CMK (cell line): ENCODE measurements at places on chromosomes 7 and 10.

DNA sequence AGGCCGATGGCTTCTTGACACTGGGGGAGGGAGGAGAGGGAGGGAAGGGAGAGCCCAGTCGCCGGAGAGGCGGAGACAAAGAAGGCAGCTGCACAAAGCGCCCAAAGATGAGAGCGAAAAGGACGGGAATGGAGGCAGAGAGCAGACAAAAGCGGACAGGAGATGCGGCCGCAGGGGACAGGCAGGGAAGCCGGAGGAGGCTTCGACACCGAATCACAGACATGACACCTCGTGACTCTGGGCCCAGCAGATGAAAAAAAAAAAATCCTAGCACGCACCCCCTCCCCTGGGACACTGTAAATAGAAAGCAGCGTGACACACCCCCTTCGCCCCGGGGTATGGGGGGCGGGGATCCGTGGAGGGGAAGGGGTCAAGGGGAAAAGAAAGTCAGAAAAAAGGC lies 976 bp downstream of the NAT16 start:
- no peak for DNase-seq

DNA sequence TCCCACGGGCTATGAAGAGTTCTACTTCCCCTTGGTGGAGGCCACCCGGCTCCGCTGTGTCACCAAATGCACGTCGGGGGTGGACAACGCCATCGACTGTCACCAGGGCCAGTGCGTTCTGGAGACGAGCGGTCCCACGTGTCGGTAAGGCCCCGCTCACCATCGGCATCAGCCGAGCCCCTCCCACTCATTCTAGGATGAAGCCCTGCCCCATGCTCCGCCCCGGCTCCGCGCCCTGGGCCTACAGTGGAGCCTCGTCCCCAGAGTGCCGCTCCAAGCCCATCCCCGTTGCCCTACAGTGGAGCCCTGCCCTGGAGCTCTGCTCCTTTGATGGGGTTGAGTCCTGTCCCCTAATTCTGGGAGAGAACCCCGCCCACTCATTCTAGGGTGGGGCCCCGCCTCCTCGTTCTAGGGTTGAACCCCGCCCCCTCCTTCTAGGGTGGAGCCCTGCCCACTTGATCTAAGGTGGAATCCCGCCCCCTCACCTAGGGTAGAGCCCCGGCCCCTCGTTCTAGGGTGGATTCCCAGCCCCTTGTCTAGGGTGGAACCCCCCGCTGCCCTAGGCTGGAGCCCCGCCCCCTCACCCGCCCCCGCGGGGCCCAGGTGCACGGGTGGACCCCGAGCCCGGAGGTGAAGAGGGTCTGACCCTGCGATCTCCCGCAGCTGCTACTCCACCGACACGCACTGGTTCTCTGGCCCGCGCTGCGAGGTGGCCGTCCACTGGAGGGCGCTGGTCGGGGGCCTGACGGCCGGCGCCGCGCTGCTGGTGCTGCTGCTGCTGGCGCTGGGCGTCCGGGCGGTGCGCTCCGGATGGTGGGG lies 3.4 kb upstream of the MUC12 start:
- DNase-seq = peak; percentile 30

GRCh38 chr7:90459888-90460287 lies 9.6 kb upstream of the PTTG1IP2 start:
- no peak for DNase-seq

- DNase-seq = no peak
These were observed 107.5 kb upstream of the ANLN start for GRCh38 chr7:36281945-36282717.

DNA sequence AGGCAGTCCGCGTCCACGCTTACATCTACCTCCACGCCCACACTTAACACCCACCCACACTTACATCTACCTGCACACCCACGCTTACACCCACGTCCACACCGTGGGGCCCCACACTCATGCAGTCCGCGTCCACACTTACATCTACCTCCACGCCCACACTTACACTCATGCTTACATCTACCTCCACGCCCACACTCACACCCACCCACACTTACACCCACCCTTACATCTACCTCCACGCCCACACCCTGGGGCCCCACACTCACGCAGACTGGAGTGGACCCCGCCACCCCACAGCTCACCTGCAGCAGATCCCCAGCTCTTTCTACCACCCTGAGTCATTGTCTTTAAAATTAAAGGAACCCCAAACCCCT lies 32.4 kb upstream of the PWWP2B start:
- no peak for DNase-seq

GRCh38 chr7:30115709-30116297 lies 19.0 kb upstream of the MTURN start:
- DNase-seq = no peak

- DNase-seq = no peak
These were observed at the start of gene ARMC3 for GRCh38 chr10:22927661-22928403. Gene ARMC3 (plus strand): TSS chr10:22928053. CDS start chr10:22931997, 3,944 bp downstream.

DNA sequence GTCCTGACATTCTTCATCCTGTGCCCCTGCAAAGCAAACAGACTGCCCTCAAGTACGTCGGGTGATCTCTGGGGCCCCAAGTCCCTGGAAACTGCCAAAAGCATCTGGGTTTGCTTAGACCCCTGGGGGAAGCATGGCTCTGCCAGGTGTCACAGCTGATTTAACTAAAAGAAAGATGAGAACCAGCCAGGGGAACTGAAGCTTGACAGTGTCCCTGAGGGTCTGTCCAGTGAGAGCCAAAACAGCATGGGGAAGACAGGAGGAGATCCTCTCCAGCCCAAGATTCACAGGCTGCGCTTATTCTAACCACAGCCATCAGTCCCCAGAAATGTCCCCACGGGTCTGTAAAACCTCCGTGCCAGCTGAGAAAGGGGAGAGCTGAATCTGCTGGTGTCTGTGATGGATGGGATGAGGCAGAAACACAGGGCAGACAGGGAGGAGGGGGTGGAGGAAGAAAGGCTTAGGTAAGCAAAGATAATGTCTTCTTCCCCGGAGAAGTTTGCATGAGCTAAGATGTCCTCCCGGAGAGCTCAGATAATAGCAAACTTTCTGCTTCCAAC lies 21.3 kb downstream of the CCDC3 start:
- no peak for DNase-seq

DNA sequence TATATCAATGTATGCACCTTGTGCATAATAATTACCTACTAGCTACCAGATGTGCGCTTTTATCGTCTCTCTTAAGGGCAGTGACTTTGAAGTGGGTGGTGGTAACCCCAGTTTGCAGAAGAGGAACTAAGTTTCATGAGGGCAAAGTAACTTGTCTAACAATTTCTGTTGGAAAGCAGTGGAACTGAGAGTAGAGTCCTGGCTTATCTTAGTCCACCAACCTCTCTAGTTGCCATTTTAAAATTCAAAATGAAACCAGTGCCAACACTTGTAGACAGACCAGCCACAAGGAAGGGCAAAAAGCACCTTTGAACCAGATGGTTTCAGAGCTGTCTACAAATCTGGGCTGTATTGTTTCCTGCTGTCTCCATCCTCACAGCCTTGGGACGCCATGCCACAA lies 32.0 kb upstream of the RBM20 start:
- DNase-seq = no peak

DNA sequence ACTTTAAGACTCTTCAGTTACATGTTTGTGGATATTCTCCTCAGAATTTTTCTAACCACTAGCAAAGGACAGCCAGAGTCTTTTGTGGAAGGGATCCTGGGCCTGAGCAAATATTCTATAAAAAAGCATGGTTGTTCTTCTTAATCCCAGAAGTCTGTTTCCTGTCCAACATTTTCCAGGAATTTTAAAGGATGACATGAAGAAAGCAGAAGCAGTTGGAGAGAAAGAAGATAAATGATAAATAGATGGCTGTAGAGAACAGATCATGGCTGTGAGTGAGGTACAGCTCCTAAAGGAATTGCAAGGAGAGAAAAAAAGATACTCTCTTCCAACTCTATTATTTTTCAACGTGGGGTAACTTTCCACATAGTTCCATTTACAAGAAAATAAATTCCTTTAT lies 91.8 kb upstream of the STEAP4 start:
- no peak for DNase-seq

GRCh38 chr7:70706204-70706603 lies 425.7 kb upstream of the GALNT17 start:
- DNase-seq = no peak

GRCh38 chr7:1033546-1034145 lies 10.7 kb upstream of the GPR146 start:
- no peak for DNase-seq

DNA sequence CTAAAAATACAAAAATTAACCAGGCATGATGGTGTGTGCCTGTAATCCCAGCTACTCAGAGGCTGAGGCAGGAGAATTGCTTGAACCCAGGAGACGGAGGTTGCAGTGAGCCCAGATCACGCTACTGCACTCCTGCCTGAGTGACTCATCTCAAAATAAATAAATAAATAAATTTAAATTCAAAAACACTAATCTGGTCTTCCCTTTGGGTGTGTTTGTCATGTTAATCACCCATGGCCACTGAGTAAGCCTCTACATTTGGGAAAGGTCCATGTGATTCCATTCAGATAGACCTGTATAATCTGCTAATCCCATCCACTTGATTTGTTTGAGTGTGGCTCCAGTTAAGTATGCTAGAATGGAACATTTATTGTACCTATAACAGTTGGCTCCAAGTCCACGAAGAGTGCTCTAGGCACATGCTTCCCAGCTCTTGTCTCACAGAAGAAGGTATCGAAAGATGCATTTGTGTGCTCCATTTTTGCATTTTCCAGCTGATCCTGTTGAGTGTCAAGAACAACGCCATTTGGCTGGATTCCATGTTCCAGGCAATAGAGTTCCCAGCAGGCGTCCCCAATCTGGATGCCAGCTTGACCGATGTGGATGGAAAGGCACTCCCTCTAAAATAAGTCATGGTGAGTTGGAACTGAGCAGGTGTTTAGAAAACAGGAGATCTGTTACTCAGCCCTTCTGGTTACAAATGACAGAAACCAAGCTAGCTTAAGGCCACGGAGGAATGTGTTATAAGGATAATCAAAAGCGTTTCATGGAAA lies 4.0 kb downstream of the TUBAL3 start:
- no peak for DNase-seq

GRCh38 chr7:159218170-159218569 lies 73.5 kb upstream of the VIPR2 start:
- no peak for DNase-seq

DNA sequence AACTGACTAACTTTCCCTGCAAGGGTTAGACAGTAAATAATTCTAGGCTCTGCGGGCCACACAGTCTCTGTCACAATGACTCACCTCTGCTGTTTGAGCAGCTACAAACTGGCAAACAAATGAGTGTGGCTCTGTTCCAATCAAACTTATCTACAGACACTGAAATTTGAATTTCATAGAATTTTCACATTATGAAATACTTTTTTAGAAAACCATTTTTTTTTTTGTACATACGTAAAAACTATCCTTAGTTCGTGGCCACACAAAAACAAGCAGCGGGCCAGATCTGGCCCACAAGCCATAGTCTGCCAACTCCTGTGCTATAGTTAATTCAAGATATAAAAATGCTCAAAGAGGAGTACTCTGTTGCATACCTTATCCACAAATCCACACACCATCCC lies 32.6 kb downstream of the PIP4K2A start:
- DNase-seq = no peak

DNA sequence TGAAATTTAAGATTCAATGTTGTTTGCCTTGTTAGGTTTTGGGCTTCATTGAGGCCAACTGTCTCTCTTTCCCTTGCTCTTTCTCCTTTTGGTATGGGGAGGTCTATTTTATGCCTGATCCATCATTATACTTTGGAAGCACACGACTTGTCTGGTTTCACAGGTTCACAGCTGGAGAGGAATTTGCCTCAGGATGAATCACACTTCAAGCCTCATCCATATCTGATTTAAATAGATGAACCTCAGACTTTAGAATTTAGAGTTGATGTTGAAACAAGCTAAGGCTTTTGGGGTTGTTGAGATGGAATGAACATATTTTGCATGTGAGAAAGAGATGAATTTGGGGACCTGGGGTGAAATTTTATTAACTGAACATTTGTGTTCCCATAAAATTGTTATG lies 150.5 kb upstream of the IGFBP3 start:
- no peak for DNase-seq

DNA sequence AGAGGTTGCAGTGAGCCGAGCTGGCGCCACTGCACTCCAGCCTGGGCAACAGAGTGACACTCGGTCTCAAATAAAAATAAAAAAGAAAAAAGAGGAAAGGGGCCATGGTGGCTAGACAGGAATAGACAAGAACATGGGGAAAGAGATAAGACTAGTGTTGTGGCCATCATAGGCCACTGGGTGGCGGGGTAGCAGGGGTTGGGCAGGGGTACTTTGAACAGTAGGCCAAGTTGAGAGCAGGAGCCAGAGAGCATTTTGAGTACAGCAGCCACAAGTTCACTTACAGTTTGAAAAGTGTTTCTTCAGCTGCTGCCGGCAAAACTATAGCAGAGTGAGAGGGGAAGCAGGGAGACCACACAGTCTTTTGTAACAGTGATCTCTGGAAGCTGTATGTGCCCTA lies 656.0 kb downstream of the CNTNAP2 start:
- peak; percentile 35 for DNase-seq

GRCh38 chr7:136142583-136142982 lies 165.4 kb upstream of the MTPN start:
- DNase-seq = no peak

DNA sequence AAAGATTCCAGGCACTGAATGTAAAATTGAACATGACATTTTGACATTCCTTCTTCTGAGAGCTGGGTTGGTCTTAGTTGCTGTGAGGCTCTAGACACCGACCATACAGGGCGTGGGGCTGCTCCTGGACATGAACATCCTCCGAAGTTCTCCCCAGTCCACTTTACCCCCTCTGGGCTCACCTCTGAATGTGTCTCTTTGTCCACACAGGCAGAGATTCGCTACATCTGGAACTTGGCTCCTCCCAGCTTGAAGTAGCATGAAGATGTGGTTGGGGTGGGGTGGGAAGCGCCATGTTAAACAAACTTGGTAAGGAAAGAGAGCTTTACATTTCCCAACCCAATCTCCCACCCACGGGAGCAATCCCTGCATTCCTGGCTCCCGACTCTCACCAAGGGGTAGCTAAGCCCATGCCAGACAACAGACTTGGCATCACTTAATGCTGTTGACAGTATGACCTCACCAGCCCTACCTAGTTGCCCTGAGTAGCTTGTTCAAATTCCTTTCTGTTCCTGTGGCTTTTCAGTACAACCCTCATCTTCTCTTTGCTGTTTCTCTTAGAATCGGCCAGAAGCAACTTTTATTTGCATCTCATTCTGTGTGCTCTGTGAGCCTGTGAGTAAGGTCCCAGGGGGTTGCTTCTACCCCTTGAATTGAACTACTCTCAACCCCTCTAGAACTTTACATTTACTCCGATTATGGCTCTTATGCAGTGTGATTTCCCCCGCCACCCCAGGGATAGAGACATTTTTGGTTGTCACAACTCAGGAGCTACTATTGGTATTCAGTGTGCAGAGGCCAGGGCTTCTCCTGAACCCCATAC lies 211.4 kb downstream of the SEC23IP start:
- no peak for DNase-seq

GRCh38 chr10:104274762-104275721 lies 6.1 kb downstream of the GSTO2 start:
- no peak for DNase-seq

DNA sequence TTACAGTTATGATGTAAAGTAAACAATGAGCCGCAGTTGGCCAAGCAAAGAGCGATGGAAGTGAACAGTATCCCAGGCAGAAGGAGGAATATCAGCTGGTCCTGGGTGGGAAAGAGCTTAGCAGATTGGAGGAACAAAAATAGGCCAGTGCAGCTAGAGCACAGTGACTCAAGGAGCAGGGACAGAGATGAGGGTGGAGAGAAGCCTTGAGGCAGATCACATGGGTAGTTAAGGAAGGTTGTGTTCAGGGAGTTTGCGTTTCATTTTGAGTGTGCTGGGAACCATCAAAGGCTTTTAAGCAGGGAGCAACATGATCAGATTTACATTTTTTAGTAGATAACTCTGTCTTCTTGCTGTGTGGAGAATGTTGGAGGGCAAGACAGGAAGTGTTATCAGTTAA lies 113.6 kb downstream of the OAT start:
- DNase-seq = no peak

GRCh38 chr7:106347229-106347833 lies 62.5 kb upstream of the NAMPT start:
- no peak for DNase-seq
